HuH-7.5 (cell line): ENCODE measurements at places on chromosomes 5 and 9.

DNA sequence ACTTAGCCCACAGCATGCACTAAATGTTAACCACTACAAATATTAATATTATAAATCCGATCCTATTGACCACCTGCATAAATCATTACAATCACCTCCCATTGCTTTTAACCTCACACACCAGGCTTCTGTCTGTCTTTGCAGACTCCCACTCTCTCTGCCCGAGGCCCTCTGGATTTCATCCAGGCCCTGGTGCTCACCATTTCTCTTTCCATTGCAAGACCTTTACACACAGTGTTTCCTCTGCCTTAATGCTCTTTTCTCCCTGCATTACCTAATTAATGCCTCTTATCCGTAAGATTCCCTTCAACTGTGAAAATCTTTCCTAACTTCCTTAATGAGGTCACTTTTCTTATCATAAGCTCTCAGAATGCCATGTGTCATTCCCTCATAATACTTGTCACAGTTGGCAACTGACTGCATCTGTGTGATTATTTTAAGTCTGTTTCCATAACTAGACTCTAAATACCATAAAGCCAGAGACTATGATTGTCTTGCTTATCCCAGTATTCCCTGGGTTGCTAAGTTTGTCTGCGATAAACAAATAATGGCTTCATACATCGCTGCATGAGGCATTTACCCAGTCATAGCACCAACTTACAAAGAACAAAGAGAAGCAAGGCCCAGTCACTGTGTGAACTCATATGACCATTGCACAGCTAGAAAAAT is 155.1 kb downstream of the CCDC192 start:
- no peak for DNase-seq

GRCh38 chr5:110702300-110702699 is 24.2 kb downstream of the TMEM232 start:
- DNase-seq: no peak

DNA sequence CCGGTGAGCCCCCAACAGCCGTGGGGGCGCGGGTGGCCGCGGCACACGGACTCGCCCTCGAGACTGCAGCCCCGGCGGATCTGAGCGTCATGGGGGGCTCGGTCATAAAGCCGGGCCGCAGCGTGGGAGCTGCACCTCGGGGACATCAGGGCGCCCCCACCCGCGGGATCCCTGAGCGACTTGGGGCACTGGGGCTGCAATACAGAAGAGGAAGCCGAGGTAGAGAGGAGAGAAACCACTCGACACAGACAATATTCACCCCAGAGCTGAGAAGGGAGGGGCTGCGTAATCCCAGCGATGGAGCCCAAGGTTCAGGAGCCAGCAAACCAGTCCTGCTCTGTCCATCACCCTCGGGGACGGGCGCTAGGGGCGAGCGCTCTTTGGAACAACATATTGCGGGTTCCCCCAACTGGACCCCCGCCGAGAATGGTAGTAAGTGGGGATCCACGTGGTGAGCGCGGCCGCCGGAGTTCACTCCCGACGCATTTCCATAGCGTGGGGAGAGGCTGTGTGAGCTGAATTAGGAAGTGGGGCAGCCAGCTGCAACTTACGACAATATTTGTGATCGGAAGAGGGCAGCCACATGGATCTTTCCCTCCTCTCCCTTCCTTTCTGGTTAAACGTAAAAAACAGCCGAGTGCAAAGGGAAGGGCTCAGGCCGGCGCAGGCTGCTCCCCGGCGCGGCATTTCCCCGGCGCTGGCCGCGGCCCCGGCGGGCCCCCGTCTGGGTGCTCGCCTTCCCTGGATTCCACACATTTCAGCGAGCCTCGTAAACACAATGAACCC is 9.9 kb downstream of the PTCH1 start:
- peak; percentile 46 for DNase-seq

DNA sequence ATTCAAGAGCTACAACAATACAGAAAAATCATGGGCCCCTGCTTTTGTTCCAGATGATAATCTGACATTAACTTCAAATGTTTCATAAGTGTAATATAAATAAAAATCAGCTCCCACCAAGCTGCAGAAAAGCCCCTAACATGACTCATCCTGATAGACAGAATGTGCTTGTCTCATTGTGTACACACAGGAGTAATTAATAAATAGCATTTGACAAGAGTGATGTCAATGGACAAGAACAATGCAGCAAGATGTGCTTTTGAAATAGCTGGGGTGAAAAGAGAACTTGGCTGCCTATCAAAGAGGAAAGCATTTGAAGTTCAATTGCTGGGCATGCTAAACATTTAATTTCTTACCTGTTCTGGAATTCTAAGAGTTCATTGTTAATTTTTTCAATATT is 79.2 kb downstream of the DNAH5 start:
- no peak for DNase-seq

DNA sequence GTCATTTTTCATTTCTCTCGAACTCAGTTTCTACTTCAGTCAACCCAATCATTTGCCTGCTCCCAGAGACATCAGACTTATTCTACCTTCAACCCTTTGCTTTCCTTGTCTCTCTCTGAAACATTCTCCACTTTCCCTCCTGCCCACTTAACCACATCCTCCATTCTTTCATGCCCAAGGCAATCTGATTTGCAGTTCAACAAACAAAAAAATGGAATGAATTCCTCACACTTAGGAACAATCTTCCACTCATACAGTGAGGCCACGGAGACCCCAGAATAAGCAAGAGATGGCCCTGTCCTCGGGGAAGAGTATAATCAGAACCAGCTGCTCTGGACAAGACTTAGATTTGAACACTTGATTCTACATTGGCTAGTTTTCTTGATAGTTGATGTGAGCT is 180.5 kb downstream of the RFK start:
- DNase-seq: no peak

DNA sequence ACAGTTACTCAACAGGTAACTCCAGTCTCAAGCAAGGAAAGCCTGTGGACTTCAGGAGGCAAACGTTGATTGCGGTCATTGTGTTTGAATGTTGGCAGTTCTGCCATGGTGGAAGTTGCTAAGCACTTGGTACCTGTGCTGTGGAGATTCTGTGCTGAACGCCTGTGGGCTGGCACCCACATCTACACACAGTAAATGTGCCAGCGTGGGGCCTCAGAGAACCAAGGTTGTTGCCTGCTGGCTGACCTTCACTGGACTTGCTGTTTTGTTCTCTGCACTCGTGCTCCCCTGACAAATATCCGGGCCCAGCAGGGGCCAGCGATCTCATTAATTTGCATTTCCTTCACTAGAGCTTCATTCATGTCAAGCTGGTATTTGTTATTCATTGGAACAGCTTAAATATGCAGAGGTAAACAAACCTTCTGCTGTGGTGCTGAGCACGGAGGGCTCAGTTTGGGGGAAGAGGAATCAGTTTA is 141.8 kb downstream of the PRKACG start:
- no peak for DNase-seq

DNA sequence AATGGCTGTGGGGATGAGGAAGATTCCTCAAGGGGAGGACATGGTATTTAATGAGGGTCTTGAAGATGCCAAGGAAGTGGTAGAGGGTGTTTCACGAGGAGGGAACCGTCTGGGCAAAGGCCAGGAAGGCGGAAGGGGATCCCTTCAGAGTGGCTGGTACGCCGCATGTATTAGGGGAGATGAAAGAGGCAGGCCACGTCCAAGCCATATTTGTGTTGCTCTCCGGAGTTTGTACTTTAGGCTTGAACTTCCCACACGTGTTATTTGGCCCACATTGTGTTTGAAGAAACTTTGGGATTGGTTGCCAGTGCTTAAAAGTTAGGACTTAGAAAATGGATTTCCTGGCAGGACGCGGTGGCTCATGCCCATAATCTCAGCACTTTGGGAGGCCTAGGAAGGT is 1.2 kb downstream of the FXN start:
- DNase-seq: no peak

- peak; percentile 55 for DNase-seq
Measured at GRCh38 chr9:112174965-112175795, at the start of gene SUSD1. TSS of gene SUSD1 (minus strand) at chr9:112175297. CDS start at chr9:112175235, 62 bp downstream.

GRCh38 chr5:57119031-57119430 is 54.8 kb upstream of the GPBP1 start:
- DNase-seq: no peak

GRCh38 chr5:173888473-173889131 is 453 bp downstream of the CPEB4 start:
- DNase-seq: no peak

DNA sequence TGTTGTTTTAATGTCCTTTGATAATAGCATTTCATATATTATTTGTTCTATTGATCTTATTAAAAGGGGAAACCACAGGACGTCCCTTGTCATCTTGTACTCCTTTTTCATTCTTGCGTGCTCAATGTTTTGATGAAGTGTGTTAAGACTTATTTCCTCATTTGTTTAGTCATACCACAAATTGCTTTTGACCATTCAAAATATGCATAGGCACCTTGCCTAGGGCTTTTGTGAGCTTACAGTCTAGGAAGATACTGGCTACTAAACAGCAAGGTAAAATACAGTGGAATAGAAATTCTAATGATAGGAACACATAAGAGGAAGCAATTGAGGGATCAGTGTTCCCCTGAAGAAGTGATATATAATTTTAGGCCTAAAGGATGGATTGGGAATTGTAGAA is 190.3 kb downstream of the WDR70 start:
- DNase-seq: no peak

DNA sequence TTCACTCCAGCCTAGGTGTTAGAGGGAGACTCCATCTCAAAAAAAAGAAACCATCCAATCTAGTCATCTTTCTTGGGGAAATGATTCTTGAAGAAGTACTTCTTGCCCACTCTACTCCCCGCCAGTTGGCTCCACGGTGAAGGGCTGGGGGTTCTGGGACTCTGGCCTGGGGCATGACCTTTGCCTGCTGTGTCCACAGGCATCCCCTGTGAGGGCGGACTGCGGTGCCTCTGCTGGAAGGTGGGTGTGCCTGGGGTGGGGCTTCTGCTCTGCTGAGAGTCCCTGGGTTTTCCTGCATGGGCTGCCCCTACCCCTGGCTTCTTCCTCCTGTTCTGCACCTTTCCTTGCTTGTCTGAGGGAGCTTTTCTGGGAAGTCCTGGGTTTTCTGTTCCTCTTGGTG is 3.5 kb downstream of the TBC1D13 start:
- DNase-seq: no peak

GRCh38 chr9:18786196-18786595 is 246.8 kb downstream of the SAXO1 start:
- no peak for DNase-seq

- DNase-seq: peak; percentile 35
Measured at GRCh38 chr5:168681556-168682183, 102.5 kb upstream of the PANK3 start.

- DNase-seq: no peak
Measured at GRCh38 chr5:92544596-92544995, 1036.4 kb downstream of the NR2F1-AS1 start.

DNA sequence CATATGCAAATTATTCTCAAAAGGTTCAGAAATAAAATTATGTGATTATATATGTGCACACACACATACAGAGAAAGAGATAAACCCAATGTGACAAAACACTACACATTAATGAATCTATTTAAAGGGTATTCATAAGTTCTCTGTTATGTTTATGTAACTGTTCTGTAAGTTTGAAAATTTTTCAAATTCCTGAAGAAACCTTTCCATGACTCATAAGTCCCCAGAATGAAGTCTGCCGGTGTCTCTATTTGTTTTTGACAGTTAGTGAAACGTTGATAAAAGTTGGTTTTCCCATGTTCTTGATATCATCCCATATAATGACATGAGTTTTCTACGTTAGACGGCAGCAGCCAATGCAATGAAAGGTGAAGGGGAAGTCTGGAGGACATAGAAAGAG is 199.5 kb upstream of the PUM3 start:
- DNase-seq: no peak

- no peak for DNase-seq
Measured at GRCh38 chr5:134131165-134131564, 16.7 kb downstream of the TCF7 start.

- DNase-seq: no peak
Measured at GRCh38 chr9:127362829-127363228, 34.1 kb upstream of the SLC2A8 start.

DNA sequence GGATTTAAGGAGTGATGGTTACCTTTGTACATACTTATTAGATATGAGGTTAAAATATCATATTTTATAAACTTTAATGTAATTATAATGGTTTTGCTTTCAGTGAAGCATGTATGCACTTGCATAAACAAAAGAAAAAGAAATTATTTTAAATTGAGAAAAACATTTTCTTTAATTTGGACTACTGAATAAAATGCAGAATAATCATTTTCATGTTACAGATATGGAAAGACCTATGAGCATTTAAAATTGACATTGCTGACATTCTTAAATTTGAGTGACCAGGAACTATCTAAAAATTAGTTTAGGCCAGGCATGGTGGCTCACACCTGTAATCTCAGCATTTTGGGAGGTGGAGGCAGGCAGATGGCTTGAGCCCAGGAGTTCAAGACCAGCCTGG is 49.2 kb downstream of the LIX1 start:
- DNase-seq: no peak

GRCh38 chr5:114152656-114153360 is 209.1 kb upstream of the KCNN2 start:
- no peak for DNase-seq

GRCh38 chr9:95315108-95315746 is 2.3 kb downstream of the FANCC start:
- DNase-seq: no peak

GRCh38 chr5:172545291-172545801 is 91.0 kb upstream of the SH3PXD2B start:
- DNase-seq: no peak

GRCh38 chr5:57429513-57430120 is 53.0 kb downstream of the ACTBL2 start:
- no peak for DNase-seq

DNA sequence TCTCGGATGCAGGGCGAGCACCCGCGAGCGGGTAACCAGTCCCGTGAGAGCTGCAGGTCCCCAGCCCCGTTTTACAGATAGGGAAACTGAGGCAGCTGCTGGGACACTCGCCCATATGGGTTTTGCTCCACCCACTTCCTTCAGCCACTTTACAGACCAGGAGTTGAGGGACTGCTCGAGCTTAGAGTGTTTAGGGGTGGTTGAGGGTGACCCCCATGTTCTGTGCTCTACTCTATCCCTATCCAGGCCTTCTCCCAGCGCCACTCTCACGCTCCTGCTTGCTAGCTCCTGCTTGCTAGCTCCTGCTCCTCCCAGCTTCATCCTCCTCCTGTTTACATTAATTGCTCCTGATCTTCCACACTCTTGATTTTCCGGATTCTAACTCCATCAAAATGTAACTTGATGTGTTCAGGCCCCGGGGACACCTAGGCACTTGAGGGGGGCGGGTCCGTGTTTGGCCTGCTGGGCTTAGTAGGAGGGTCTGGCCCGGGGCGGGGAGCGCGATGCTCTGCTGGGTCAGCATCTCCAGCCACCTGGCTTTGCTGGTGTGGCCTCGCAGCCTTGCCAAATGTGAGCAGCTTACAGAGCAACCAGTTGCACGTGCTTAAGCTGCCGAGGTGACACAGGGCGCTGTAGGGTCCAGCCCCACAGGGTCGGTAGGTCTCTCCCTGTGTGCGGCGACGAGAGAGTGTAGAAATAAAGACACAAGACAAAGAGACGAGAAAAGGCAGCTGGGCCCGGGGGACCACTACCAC is 1.5 kb upstream of the PTGES2 start:
- no peak for DNase-seq

GRCh38 chr5:164345173-164345849 is 839.9 kb downstream of the MAT2B start:
- DNase-seq: no peak

- no peak for DNase-seq
Measured at GRCh38 chr5:130324953-130325671, 420.8 kb downstream of the CHSY3 start.
